ENCODE measurements at places on chromosomes 2 and 18.

- no peak for DNase-seq
Observed at GRCh38 chr2:44450806-44451205, 89.1 kb downstream of the CAMKMT start.

DNA sequence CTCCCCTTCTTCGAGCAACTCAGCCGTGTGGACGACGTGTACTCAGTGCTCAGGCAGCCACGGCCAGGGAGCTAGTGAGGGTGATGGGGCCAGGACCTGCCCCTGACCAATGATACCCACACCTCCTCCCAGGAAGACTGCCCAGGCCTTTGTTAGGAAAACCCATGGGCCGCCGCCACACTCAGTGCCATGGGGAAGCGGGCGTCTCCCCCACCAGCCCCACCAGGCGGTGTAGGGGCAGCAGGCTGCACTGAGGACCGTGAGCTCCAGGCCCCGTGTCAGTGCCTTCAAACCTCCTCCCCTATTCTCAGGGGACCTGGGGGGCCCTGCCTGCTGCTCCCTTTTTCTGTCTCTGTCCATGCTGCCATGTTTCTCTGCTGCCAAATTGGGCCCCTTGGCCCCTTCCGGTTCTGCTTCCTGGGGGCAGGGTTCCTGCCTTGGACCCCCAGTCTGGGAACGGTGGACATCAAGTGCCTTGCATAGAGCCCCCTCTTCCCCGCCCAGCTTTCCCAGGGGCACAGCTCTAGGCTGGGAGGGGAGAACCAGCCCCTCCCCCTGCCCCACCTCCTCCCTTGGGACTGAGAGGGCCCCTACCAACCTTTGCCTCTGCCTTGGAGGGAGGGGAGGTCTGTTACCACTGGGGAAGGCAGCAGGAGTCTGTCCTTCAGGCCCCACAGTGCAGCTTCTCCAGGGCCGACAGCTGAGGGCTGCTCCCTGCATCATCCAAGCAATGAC, 4.8 kb downstream of the CTDSP1 start:
- DNase-seq, result no peak

DNA sequence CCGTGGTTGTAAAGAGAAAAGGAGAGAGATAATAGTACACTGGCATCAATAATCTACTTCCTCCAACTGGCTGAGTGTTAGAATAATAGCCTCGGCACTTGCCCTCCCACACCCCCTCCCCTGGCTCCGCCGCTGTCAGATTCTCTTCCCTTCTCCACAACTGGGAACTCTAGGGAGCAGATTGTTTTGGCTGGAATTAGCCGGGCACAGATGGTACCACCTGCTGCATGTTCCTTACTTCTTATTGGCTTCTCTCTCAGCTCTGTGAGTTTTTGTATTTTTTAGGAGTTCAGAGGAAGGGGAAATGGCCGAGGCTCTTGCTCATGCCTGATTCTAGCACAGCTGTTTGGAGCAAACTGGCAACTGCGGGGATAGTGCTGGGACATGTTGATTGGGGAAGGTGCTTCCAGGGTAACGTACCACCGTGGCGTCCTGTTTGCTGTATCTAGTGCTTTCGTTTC, 140.0 kb downstream of the ZEB2 start:
- peak; percentile 85 for DNase-seq

- DNase-seq, result no peak
Observed at GRCh38 chr2:109623923-109624322, 9.8 kb downstream of the SOWAHC start.

GRCh38 chr2:215454519-215455246, 18.8 kb upstream of the FN1 start:
- peak; percentile 48 for DNase-seq

DNA sequence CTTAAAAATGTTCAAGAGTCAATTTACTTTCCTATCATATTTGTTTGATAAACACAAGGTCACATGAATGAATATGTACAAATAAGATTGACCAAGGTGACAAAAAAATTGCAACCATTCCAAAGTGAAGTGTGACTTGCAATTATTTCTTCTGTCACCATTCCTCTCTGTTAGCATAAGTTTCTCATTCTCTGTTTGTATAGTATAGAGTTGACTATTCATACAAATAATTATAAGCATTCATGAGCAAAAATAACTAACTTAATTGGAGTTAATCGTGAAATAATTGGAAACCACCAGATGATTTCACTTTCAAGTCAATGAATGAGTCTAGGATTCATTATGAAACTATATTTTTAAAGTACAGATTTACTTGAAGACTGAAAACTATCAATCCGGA, 42.1 kb downstream of the PGAP1 start:
- DNase-seq, result no peak

GRCh38 chr2:75074228-75074627, 115.8 kb downstream of the POLE4 start:
- DNase-seq, result no peak

GRCh38 chr2:176704282-176704858, 435.1 kb downstream of the MTX2 start:
- no peak for DNase-seq

DNA sequence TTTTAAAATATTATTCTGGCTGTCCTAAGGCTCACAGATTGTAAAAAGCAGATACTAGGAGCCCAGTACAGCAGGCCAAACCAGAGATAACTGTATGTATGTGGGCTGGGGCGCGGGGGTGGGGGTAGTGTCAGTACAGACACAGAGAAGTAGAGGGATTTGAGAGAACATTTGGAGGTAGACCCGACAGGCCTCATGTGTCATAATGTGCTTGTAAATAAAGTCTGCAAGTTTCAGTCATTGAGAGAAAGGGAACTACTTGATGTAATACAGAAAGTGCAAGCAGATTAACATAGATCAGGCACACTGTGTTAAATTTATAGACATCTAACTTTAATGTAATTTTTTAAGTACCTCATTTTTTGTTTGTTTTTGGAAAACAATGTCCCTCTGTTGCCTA, 7.4 kb upstream of the POLI start:
- DNase-seq, result no peak

- DNase-seq, result peak; percentile 7
Observed at GRCh38 chr2:186460465-186460864, 25.6 kb upstream of the ZC3H15 start.

DNA sequence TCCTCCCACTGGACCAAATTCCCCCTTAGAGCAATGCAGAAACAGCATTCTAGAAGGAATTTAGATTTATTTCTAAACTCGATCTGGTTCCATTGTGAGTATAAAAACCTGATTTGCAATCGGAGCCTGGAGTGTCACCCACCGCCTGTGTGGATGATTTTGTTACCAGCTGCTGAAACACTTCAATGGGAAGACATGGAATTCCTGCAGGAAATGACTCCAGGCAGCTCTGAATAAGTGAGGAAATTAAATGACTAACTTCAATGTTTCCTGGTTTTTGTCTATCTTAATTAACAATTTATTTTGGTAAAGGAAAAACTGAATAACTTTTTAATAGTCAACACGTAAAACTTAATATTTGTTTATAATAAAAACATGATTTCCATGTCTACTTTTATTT, 19.3 kb downstream of the CTAGE1 start:
- no peak for DNase-seq

GRCh38 chr2:100060875-100061274, 81.5 kb downstream of the AFF3 start:
- DNase-seq, result no peak

DNA sequence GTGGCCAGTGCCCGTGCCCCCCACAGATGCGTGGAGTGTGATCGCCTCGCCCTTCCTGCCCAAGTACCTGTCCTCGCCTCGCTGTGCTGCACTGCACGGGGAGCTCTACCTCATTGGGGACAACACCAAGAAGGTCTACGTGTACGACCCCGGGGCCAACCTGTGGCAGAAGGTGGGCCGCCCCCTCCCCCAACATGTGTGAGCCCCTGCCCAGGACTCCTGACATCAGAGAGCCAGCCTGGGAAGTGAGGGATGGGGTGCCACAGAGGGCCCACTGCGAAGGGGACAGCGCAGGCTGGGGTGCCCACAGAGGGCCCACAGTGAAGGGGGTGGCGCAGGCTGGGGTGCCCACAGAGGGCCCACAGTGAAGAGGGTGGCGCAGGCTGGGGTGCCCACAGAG, 9.8 kb upstream of the ERFE start:
- DNase-seq, result no peak

DNA sequence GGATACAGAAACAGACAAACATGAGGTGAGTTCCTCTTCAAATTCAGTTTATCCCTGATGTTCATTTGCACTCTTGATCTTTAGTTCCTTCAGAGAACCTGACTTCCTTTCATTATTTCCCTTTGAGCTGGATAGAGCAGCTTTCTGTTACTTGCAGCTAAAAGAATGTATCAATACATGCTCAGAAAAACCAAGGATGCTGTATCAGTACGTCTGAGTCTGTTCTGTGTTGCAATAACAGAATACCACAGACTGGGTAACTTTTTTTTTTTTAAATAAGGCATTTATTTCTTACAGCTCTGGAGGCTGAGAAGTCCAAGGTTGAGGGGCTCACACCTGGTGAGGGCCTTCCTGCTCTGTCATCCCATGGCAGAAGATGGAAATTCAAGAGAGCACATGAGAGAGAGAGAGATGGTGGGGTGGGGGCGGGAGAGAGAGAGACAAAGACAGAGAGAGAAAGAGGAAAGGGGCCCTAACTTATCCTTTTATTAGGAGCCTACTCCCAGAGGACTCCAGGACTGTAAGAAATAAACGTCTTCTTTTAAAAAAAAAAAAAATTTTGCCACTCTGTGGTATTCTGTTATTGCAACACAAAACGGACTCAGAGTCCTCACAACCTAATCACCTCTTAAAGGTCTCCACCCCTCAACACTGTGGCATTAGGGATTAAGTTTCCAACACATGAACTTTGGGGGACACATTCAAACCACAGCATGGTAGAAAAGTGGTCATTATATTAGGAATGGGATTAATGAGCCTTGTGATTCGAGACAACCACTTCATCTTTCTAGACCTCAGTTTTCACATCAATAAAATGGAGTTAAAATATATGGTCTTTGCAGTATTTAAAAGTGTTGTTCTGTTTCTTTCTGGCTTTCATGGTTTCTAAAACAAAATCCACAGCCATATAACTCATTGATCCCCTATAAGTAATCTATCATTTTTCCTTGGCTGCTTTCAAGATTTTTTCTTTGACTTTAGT, 18.4 kb upstream of the SELENOI start:
- DNase-seq, result no peak

DNA sequence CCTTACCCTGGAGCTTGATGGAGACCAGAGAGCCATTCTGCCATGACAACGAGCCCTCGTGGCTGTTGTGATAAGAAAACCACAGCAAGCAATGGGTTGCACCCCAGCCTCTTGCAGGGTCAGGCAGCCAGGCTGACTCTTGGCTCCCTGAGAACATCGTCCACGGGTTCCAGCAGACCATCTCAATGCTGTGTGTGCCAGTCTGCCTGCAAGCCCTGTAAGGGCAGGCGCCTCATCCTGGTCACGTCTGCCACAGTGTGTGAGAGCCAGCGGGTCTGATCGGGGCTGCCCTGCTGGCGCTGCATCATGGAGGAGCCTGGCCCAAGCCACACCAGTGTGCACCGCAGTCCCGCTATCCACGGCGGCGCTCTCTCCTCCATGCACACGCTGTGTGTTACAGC, 71.0 kb upstream of the MGAT4A start:
- no peak for DNase-seq

DNA sequence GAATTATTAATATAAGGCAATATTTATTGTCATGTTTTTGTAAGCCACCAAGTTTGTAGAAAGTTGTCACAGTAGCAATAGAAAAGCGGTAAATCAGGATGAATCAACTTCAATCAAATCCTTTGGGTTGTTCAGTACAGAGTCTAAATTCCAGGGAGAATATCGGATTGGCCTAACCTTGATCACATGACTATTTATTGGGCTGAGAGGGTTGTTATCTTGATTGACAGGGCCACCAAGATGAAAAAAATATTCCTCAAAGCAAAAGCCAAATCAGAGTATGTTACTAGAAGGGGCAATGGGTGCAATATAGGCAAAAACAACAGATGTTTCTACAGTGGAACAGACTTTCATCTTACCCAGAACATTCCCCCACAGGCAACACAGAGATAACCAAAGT, 270.0 kb downstream of the METTL4 start:
- no peak for DNase-seq

DNA sequence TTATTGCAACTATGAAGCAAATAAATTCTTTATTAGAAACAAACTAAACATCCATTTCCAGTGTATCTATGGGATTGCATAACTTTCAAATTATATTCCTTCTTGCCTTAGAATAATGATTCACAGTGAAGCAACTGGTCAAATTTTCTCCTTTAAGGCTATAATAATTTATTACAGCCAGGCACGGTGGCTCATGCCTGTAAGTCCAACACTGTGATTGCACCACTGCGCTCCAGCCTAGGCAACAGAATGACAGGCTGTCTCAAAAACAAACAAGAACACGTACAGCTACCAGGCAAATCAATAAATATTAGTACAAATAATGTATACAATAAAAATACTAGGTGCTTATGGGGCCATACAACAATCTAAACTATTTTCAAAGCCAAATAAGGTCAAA, 1416.2 kb downstream of the LRP1B start:
- DNase-seq, result no peak

DNA sequence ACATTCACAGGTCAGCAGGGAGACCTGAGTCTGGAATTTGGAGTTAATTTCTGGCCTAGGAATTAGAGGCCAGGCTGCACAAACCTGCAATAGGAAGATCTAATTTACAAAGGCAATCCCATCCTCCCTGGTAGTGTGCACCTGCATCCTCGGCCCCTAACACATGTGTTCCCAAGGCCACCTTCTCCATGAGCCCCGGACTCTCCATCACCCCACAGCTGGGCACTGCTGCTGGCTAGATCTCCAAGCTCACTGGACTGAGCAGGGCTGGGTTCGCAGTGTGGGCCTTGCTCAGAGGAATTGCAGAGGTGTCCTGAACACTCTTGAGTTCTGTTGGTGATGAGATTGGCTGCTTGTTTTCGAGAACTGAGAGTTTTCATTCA, 162.6 kb upstream of the TWIST2 start:
- DNase-seq, result no peak

DNA sequence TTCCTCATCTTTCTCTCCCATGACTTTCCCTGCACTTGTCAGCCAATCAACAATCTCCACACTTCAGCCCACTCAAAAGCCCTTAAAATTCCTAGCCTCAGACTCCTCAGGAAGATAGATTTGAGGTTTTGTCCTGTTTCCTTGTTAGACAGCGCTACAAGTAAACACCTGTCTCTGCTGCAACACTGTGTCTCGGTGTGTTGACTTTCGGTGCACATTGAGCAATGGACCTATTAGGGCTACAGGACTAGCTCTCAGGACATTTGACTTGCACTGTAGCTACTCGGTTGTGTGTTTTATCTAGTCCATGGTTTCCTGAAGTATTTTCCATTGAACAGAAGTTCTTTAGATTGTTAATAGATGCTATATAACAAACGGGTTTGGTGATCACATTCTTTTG, 140.9 kb upstream of the XPO1 start:
- DNase-seq, result no peak

- no peak for DNase-seq
Observed at GRCh38 chr18:25727281-25727985, 363.0 kb downstream of the SS18 start.

DNA sequence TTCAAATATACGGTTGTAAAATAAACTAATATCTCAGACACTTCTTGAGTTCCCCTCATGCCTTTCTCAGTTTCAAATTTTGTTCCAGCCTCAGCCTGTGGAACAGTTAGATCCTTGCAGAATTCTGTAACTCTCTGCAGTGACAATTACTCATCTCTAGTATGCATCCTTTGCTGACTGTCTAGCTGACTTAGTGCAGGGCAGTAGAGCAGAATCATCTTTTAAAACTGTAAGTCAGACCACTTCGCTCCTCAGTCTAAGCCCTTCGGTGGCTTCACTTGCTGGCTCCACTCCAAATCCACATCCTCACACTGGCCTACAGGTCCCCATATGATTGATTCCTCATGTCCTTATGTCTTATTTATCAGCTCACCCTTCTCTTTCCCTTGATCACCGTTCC, 164.1 kb upstream of the ZSWIM2 start:
- DNase-seq, result no peak

- DNase-seq, result peak; percentile 51
Observed at GRCh38 chr2:26462511-26463243, 15.2 kb downstream of the OTOF start.

All from NCI-H446 (cell line).